ENCODE measurements at places on chromosomes 1 and 21. TPM values are rescaled to one million over a fixed set of nuclear protein-coding genes. Genes with fewer than 3 reads are reported as not detected.
A peak's percentile ranks its signal among the peaks of the same experiment; 100 is the strongest.

MAGOH gene
- 27.3 TPM for total RNA-seq

TTC22 gene
- total RNA-seq: not detected

CD5L gene
- not detected for total RNA-seq

- H3K27me3 ChIP-seq: no peaks in the 10 kb centered on the region
- H3K27ac ChIP-seq: no peak overlapping the region
These were observed 41.4 kb downstream of the SCMH1 start for GRCh38 chr1:41200728-41201127.

DNA sequence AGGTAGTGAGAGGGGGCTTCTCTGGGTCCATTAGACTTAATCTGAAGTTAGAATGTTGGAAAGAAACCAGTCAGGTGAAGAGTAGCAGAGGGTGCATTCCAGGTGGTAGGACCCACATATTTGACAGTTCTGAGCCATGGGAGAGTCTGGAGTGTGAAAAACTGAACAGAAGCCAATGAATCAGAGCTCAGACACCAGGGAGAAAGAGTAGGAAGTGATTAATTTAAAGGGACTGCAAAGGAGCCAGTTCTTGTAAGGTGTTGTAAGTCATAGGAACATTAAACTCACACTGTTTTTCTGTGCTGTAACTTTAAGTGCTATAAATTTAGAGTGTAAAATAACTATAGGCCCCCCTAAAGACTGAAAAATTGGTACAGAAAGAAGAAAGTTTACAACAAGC, 5.9 kb upstream of the DHX9 start:
- no peaks in the 10 kb centered on the region for H3K4me1 ChIP-seq
- no peak for DNase-seq
- no peak overlapping the region for H3K27ac ChIP-seq
- H3K36me3 ChIP-seq: no peaks in the 10 kb centered on the region
- H3K4me3 ChIP-seq: no peak overlapping the region

GRCh38 chr1:91054780-91055481, 33.1 kb upstream of the ZNF644 start:
- H3K27me3 ChIP-seq: no peaks in the 10 kb centered on the region
- DNase-seq: no peak
- H3K36me3 ChIP-seq: no peaks in the 10 kb centered on the region
- no peak overlapping the region for H3K27ac ChIP-seq

C8B gene
- total RNA-seq: not detected

DNA sequence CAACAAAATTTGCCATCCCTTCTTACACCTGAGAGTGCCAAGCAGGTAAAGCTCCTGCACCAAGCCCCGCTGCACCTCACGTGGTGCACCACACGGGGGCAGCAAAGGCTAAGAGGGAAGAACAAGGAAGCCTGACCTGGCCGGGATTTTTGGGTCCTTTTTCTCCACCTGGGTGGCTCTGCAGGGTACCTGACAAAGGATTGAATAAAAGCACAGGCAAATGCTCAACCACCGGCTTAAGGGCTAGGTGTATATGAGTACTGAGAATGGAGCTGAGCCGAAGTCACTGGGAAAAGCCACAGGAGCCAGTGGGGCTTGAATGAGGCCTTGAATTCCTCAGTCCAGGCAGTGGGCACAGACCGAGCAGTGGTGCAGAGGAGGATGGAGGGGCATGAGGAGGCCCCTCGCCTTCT, 36.4 kb downstream of the ZNF697 start:
- no peak overlapping the region for H3K27ac ChIP-seq
- peaks cover 7% of the 10 kb centered on the region for H3K4me1 ChIP-seq
- DNase-seq: peak; percentile 87
- H3K27me3 ChIP-seq: peaks cover 2% of the 10 kb centered on the region
- no peaks in the 10 kb centered on the region for H3K36me3 ChIP-seq
- H3K4me3 ChIP-seq: no peak overlapping the region

GRCh38 chr1:27887215-27888021, 15.1 kb downstream of the THEMIS2 start:
- H3K4me1 ChIP-seq: no peaks in the 10 kb centered on the region
- H3K36me3 ChIP-seq: no peaks in the 10 kb centered on the region
- DNase-seq: no peak

- H3K36me3 ChIP-seq: no peaks in the 10 kb centered on the region
- H3K27me3 ChIP-seq: no peaks in the 10 kb centered on the region
- peaks cover 2% of the 10 kb centered on the region for H3K4me1 ChIP-seq
- no peak for DNase-seq
These were observed 7.2 kb upstream of the FNBP1L start for GRCh38 chr1:93440706-93441105.

ILDR2 gene
- total RNA-seq: 0.56 TPM

DNA sequence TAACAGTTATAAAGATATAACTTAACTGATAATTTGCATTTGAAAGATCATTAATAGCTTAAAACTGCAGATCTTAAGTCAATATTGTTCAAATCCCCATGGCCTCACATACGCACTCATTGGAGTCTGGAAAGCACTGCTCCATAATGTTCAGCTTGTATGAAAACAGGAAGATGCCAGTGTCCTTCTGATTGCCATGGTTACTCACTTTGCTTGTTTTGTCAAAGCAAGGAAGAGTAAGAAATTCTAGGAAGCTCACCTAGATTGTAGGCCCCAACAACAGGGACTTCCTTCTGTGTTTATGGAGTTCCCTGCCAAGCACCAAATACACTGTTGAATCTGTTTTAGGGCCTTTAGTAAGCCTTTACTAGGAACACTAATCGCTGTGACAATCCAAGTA, 10.9 kb downstream of the GAS5 start:
- no peak overlapping the region for H3K27ac ChIP-seq
- H3K4me3 ChIP-seq: no peak overlapping the region
- DNase-seq: no peak
- no peaks in the 10 kb centered on the region for H3K27me3 ChIP-seq

DNA sequence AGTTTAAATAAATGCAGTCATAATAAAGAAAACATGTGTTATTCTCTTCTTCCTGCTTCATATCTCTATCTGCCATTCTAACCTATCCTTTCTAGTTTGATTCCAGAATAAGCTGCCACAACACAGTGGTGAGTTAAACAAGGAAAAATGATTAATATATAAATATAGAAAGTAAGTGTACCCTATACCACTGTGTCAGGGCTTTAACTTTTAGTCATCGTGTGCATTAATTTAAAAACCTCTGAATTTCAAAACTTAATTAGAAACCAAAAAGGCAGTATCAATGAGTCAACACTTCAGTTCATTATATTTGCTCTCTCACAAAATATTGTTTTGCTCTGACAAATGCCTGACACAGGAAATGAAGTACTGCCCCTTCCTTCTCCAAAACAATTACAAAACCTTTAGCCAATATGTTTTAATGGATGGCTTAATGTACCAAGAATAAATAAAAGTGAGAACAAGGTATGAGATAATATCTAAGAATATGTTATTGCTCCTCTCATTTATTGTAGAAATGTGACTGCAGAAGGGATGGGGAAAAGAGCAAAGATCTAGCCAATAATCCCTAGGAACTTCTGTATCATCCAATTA, 634.8 kb downstream of the KCNT2 start:
- H3K36me3 ChIP-seq: no peaks in the 10 kb centered on the region
- no peaks in the 10 kb centered on the region for H3K4me1 ChIP-seq
- peaks cover 3% of the 10 kb centered on the region for H3K27me3 ChIP-seq
- no peak overlapping the region for H3K27ac ChIP-seq
- DNase-seq: no peak

DNA sequence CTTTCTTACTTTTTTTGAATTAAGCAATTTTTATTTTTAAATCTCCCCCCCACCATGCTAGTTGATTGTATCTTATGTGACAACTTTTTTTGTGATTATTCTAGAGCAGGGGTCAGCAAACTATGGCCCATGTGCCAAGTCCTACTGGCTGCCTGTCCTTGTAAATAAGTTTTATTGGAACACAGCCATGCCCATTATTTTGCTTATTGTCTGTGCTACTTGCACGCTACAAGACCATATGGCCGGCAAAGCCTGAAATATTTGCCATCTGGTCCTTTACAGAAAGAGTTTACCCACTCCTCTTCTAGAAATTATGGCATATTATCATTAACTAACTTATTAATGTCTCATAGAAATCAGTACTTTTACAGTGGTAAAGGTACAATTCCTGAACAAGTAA, 51.7 kb downstream of the AK5 start:
- no peak overlapping the region for H3K4me3 ChIP-seq
- no peak for DNase-seq
- H3K4me1 ChIP-seq: peaks cover 14% of the 10 kb centered on the region
- H3K27ac ChIP-seq: peak overlapping the region; percentile 67
- H3K27me3 ChIP-seq: no peaks in the 10 kb centered on the region

DNA sequence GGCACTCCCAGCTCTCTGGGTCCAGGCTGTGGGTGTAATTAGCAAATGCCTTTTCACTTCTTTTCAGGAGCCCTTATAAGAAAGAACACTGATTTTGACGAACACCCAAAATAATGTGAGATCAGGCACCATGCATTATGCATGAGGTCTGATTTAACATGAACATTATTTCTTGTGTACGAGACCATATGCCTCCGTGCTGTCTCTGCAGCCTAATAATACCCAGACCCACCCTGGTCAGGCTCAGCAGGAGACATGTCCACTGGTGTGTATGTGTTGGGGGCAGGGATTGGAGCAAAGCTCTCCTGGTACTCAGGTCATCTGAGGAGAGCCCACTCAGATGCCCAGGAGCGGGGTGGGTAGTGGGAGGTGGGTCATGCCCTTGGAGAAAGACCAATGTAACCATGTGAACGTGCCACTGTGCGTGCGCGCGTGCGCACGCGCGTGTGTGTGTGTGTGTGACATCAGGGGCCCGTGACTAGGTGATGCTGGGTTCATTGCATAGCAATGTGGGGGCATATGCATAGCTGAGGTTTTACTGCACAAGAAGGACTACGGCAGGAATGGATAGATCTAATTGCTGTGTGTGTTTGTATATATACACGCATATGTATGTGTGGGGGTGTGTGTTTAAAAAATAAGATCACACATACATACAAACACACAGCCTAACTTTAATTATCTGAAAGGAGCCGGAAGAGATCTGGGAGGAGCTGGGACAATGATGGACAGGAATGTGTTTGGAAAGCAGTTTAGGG, 7.1 kb downstream of the POU3F1 start:
- no peak for DNase-seq
- H3K27me3 ChIP-seq: peaks cover 17% of the 10 kb centered on the region
- no peak overlapping the region for H3K4me3 ChIP-seq
- peaks cover 16% of the 10 kb centered on the region for H3K4me1 ChIP-seq
- H3K27ac ChIP-seq: no peak overlapping the region

DNA sequence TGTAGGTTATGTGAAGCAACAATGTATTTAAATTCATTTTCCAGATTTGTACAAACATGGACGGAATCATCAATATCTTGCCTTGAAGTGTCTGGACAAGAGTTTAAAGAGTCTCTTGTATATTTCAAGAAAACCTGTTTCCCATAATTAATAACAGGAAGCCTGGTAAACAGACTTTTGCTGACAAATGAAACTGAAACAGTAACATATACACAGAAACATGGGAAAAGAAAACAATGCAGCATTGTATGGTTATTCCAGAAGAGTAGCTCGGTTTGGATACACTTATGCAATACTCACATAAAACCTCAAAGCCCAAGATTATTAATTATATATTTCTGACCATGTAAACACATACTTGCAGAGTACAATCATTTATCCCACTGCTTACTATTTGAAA, 265.5 kb downstream of the PTPRC start:
- H3K27me3 ChIP-seq: no peaks in the 10 kb centered on the region
- H3K27ac ChIP-seq: no peak overlapping the region
- no peak for DNase-seq
- H3K36me3 ChIP-seq: no peaks in the 10 kb centered on the region
- no peak overlapping the region for H3K4me3 ChIP-seq
- peaks cover 5% of the 10 kb centered on the region for H3K4me1 ChIP-seq

TNNI3K gene
- total RNA-seq: not detected

NHLH1 gene
- total RNA-seq: 1,198 TPM

HLX gene
- 0.56 TPM for total RNA-seq

ST6GALNAC5 gene
- total RNA-seq: 141 TPM

GRCh38 chr1:116380499-116381242, 7.6 kb downstream of the ATP1A1 start:
- H3K4me1 ChIP-seq: peaks cover 17% of the 10 kb centered on the region
- H3K36me3 ChIP-seq: no peaks in the 10 kb centered on the region

- peaks cover 2% of the 10 kb centered on the region for H3K27me3 ChIP-seq
- H3K27ac ChIP-seq: no peak overlapping the region
- DNase-seq: no peak
- H3K4me1 ChIP-seq: no peaks in the 10 kb centered on the region
These were observed 9.5 kb downstream of the DNM3 start for GRCh38 chr1:171850651-171851350.

RAP1GAP gene
- 4.8 TPM for total RNA-seq

GRCh38 chr1:243731301-243731891, 118.6 kb downstream of the AKT3 start:
- no peak overlapping the region for H3K4me3 ChIP-seq
- no peaks in the 10 kb centered on the region for H3K27me3 ChIP-seq
- peaks cover 4% of the 10 kb centered on the region for H3K4me1 ChIP-seq
- no peak overlapping the region for H3K27ac ChIP-seq

DNA sequence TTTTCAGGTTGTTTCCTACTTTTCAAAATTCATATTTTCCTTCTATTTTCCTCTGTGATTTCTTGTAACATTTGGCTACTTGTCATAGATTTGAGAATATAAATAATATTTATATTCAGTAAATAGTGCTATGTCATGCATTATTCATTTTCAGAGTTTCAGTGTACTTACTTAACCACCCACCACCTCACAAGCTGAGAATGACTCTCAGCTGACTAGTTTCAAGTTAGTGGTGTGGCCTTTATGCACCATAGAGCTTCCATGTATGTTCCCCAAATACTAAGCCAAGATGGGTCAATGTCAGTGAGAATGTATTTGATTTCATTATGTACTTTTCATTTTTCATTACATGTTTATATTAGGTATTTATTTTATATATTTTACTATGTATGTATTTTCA, 56.9 kb upstream of the RGS1 start:
- no peaks in the 10 kb centered on the region for H3K4me1 ChIP-seq
- no peaks in the 10 kb centered on the region for H3K36me3 ChIP-seq

DNA sequence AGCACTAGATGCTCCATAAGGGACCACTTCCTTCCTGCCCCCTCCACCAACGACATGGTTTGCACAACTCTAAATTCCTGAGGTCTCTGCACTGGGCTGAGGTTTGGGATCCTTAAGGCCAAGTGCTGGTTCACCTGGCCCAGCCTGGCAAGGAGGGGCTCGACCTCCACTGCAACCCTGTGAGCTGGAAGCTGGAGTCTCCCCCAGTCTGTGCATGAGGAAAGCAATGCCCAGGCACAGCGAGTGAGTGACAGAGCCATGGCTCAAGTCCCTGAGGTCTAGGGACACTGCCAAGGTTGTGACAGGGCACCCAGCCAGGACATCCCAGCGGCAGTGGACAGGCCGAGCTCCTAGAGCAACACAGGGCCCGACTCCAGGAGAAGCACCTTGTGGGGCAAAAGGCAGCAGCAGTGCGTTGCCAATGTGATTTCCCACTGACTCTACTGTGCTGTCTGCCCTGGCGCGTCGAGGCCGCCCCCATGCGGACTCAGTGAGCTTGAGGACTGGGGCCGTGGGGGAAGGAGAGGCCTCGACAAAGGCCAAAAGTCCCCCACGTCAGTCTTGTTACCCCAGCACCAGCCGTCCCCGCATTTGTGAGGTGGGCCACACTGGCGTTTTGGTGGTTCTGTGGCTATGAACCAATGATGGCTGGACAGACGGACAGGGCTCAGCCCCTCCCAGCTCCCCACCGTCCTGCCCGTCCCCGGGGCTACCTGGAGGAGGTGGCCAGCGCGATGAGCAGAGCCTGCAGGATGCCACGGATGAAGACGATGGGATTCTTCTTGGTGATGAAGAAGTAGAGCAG, 30.0 kb downstream of the PODN start:
- no peak overlapping the region for H3K27ac ChIP-seq
- no peak overlapping the region for H3K4me3 ChIP-seq
- H3K27me3 ChIP-seq: peaks cover 2% of the 10 kb centered on the region
- H3K4me1 ChIP-seq: peaks cover 9% of the 10 kb centered on the region
- peak; percentile 12 for DNase-seq
- no peaks in the 10 kb centered on the region for H3K36me3 ChIP-seq
